Effector CD4-positive, alpha-beta T cell (primary cell): ENCODE measurements at places on chromosomes 5 and 9.

DNA sequence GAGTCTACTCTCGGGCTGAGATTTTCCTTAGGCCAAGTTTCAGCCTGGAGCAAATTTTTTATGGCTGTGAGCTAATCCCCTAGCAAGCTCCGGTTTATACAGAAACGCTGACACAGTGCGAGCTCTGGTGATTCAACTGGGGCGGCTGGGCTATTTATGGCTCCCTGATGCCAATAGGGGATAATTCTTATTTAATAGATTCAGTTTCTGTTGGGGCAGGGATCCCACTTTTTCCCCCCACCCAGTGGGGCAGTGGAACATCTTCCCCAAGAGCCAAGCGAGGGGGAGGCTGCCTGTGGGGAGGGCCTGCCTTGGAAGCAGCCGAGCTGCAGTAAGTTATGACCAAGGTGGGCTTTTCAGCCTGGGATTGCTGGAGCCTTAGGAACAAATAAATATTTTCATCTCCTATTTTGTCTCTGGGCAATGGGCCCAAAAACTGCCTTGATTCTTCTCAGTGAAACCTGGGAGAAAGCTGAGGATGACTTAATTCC, 129.1 kb downstream of the MACROH2A1 start:
- no peak for DNase-seq

GRCh38 chr5:97929383-97929782, 746.3 kb upstream of the RIOK2 start:
- DNase-seq, result no peak

DNA sequence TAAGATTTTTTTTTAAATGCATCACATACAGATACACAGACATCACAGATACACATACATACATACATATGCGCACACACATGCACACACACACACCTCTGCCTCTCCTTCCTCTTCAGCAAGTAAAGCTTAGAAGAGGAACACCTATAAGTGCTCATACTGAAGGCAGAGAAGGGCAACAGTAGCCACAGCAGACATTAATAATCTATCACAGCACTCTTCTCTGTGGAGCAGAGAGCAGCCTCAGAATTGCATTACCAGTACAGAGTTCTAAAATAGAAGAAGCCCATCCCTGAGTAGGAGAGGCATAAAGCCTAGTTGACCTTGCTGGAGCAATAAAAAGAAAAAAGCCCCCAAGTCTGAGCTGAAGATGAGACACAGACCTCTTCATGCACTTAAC, 110.6 kb downstream of the MLLT3 start:
- DNase-seq, result no peak

- DNase-seq, result no peak
Observed at GRCh38 chr9:69174616-69175463, 763 bp downstream of the TJP2 start.

DNA sequence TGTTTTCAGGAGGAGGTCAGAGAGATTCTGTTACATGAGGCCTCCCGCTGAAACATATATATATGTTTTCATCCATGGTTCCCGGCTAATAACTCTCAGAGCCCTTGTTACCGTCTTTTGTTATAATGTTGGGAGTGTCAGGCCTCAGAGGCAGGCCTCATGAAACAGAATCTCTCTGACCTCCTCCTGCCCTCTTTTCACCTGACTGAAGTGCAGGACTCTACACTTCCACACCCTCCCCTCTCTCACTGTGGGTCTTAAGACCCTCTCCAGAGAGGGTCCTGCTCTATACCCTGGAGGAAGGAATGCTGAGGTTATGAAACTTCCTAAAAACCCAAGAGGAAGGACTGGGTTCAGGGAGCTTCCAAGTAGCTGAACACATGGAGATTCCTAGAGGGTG, 28.5 kb upstream of the PTGER4 start:
- DNase-seq, result no peak

GRCh38 chr9:36873247-36873875, 160.7 kb downstream of the PAX5 start:
- DNase-seq, result peak; percentile 63

GRCh38 chr5:177458912-177459350, 12.3 kb downstream of the PRR7 start:
- DNase-seq, result no peak

GRCh38 chr5:142358648-142359047, 33.8 kb upstream of the SPRY4 start:
- no peak for DNase-seq

- DNase-seq, result no peak
Observed at GRCh38 chr9:3863686-3864085, 337.9 kb upstream of the RFX3 start.

- DNase-seq, result no peak
Observed at GRCh38 chr5:124961521-124961920, 215.1 kb upstream of the ZNF608 start.

- DNase-seq, result no peak
Observed at GRCh38 chr5:167417662-167418061, 873.8 kb upstream of the WWC1 start.

GRCh38 chr5:68285851-68286611, 70.5 kb downstream of the PIK3R1 start:
- DNase-seq, result no peak

- DNase-seq, result no peak
Observed at GRCh38 chr9:7788772-7789171, 10.8 kb downstream of the DMAC1 start.

DNA sequence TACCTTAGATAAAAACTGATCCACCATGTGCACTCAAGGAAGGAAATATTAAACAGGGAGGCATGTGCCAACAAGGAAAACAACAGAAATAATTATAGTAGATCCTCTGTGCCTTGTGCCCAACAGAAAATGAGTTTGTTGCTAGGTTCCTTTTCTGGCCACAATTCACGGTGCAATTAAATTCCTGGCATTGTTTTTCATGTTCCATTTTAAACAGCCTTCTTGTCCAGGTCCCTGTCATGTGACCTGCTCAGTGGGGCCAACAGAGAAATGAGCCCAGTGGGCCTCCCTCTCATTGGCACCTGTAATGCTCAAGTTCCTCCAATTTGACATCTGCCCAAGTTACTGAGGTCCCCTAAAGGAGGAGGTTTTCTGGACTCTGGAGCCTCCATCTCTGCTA, 56.5 kb downstream of the SPOCK1 start:
- DNase-seq, result no peak

- no peak for DNase-seq
Observed at GRCh38 chr5:135249658-135250057, 149.4 kb downstream of the MACROH2A1 start.
